Amygdala (tissue), 56 donors: ENCODE measurements at places on chromosomes 16 and 17.

DNA sequence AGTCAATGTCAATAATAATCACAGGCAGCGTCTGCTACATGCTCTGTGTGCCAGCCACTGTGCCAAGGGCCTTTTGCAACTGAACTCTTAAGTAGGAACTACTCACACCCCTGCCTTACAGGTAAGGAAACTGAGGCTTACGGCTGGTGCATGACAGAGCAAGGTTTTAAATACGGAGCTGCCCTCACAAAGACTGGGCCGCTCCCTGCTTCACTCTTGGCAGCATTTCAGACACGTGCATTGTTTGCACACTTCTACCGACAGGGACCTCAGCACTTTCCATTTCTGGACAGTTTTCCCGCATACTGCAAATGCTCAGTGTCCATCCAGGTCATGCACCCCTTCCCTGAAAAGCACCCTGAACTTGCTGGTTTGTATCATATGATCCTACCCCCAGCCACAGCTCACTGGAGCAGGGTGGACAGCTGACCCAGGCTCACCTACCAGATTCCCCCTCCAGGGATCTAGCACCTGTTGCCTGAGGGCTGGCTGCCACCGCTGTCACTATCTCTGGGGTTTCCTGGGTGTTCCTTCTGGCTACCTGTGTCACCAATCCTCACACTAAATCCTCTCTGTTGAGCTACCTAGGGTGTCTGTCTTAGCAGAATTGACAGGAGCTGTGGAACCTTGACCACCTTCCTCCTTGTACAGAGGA is 142.9 kb downstream of the C16orf78 start:
- no peak for DNase-seq

DNA sequence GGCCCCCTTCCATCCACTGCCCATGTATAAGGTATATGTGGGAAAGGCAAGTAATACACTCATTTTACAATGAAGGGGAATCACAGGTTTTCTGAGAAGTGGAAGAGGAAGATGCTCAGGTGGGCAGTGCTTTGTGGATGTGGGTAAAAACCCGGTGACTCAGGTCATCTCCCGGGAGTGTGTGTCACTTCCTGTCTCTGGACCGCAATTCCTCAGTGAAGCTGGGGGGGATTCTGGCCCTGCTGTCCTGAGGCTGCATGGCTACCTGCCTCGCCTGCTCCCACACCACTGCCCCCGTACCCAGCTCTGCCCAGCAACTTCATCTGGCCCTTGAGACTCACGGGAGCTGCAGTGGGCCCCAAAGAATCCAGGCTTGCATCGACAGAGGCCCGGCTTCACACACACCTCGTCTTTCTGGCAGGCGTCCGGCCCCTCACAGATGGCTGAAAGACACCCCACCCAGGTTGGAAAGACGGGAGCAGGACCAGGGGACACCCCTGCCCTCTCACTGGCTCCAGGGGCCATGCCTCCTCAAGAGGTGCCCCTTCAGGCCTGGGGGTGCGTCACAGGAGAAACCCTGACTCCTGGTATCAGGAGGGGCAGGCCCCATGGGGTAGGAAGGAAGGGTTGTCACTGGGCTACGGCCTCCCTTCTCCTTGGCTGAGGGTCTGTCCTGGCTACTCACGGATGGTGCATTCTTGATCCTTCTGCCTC is 882 bp downstream of the SCARF1 start:
- no peak for DNase-seq

- peak; percentile 85 for DNase-seq
Observed at GRCh38 chr16:15643048-15643945, at the start of gene MARF1. TSS of gene MARF1 (minus strand) at chr16:15643154. CDS start at chr16:15639233, 3,921 bp downstream.

GRCh38 chr17:76000755-76001521 is at the start of gene CDK3:
TSS of gene CDK3 (plus strand) at chr17:76000855. CDS start at chr17:76001426, 571 bp downstream.
- no peak for DNase-seq

- no peak for DNase-seq
Observed at GRCh38 chr16:68823401-68824135, 19.8 kb upstream of the TANGO6 start.

GRCh38 chr16:50530277-50531236 is 17.6 kb upstream of the NKD1 start:
- no peak for DNase-seq

DNA sequence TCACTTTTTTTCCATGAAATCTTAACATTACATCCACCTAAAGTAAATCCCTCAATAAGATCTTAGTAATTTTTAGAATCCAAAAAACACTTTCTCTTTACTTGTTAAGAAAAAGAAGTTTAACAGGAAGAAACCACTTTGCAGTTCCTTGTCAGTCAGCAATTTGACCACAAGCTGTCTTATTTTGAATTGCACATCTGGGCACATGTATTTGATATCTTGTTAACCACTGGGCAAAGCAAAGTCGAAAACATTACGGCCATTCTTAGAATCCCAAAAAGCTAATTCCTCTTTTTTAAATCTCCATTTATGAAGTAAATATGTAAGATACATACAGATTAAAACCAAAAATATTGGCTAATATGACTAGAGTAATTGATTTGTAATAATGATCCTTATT is 1.1 kb downstream of the ABCA10 start:
- DNase-seq, result no peak

- no peak for DNase-seq
Observed at GRCh38 chr17:37067555-37068111, 118.9 kb downstream of the AATF start.

DNA sequence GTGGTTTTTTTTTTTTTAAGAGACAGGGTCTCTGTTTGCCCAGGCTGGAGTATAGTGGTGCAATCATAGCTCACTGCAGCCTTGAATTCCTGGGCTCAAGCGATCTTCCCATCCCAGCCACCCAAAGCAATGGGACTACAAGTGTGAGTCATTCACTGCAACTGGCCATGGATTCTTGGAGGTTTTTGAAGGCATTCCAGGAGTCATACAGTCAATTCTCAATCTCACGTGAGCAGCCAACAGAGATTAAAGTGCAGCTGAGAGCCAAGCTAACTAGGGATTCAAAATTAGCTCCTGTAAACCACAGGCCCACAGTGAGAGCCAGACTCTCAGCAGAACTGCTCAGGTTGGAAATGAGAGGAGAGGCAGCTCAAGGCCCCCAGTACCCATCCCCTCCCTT is 30.2 kb downstream of the XPO6 start:
- no peak for DNase-seq

- no peak for DNase-seq
Observed at GRCh38 chr16:24773771-24774427, 44.4 kb downstream of the TNRC6A start.

- no peak for DNase-seq
Observed at GRCh38 chr16:12486386-12486785, 317.3 kb downstream of the CPPED1 start.

DNA sequence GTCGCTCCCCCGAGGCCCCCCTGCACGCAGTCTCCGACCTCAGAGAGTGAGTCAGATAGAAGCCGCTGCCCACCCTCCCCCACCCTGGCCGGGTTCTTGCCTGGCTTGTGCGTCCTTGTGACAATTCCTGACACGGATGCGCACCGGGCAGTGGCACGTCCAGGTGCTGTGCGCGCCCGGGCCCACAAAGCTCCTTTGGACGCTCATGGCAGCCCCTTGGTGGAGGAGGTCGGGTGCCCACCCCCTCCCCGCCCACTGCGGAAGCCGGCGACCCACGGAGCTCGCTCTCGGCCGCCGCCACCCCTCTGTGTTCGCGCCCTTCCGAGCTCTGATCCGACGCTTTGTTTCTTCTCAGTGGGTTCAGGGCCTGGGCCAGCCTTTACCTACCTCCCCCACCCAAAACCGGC is 662 bp upstream of the TUBB3 start:
- DNase-seq, result no peak

GRCh38 chr16:79833559-79833958 is 233.0 kb upstream of the MAF start:
- no peak for DNase-seq

- no peak for DNase-seq
Observed at GRCh38 chr17:30824002-30824355, 513 bp downstream of the CRLF3 start.

DNA sequence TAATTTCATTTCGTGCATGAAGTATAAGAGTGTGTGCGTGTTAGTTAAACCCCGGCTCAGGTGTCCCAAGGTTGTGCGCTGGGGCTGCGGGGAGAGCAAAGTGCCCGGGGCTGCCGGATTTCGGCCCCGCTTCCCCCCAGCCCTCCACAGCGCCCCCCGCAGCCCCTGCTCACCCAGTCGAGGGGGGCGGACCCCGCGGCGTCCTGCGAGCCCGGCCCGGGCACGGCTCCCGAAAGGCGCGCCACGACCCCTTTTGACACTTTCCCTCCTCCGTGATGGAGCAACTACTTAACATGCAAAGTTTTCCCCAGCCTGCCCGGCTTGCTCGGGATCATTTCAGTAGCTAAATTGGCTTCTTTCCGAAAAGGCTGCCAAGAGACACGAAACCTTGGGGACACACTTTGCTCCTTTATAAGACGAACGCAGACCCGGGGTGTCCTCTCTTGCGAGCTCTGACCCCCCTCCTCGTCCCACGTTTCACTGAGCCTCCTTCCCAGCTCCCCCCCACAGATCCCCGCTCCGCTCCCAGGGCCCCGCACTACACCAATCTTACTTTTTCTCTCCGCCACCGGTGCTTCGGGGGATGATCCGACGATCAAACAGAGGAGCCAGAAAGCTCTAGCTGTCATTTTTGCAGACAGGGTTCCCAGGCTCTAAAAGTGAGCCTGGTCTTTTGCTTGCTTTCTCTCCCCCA is 552 bp downstream of the C17orf58 start:
- no peak for DNase-seq

- DNase-seq, result no peak
Observed at GRCh38 chr16:82063456-82064082, 28.5 kb downstream of the HSD17B2 start.
